ENCODE measurements at places on chromosomes 1 and 21.
A peak's percentile ranks its signal among the peaks of the same experiment; 100 is the strongest.

GRCh38 chr1:1307923-1308755 is at the start of the genes ACAP3 and PUSL1:
Gene ACAP3, minus strand, starts transcription at chr1:1307930. Its CDS starts 115 bp downstream, at chr1:1307815.
Gene PUSL1, plus strand, starts transcription at chr1:1308597. Its CDS starts 47 bp downstream, at chr1:1308644.
- peak; percentile 93 for DNase-seq

DNA sequence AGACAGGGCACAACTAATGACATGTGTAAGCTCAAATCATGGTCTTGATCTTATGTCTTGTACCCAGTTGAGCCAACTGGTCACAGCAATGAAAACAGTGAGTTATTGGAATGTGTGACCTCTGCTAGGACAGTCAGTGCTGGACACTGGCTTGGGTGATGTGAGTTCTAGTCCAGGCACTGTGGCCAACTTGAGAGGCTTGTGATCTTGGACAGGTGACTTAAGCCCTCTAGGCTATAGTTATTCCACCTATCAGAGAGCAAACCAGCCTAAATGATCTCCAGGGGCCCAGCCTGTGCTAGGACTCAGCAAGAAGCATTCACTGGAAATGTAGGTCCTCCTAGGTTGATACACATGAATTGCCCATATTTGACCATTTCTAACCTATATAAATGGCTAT is 1.1 kb downstream of the KCNE2 start:
- DNase-seq, result no peak

DNA sequence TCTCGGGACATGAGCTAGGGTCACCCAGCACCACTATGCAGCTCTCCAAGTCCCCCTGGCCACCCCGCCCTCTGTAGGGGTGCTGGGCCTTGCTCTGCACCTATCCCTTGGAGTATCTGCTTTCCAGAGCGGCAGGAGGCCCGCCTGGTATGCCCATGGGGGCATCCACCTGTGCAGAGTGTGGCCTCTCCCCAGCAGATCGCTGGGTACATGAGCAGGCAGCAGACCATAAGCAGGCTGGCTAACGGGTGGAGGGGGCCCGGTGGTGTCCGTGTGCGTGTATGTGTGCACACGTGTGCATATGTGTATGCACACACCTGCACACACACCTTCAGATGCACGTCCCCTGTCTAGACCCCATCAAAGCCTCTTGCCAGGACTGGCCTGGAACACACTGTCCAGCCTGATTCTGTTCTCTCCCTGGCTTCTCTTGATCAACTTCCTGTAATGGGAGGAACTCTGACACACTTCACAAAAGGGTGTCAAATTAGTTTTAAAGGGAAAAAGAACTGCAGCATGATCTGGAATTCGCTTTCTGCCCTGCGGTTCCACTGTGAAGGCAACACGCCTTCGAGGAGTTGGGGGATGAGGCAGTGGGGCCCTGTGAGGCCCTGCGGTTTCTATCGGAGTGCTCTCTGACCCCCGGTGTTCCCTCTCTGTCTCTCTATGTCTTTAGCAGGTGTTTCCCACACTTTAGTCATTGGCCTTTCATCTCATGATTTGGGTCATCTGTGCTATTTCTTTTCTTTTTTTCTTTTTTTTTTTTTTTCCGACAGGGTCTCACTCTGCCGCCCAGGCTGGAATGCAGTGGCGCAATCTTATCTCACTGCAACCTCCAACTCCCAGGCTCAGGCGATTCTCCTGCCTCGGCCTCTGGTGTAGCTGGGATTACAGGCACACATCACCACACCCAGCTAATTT is 17.2 kb upstream of the NPHP4 start:
- DNase-seq, result no peak

DNA sequence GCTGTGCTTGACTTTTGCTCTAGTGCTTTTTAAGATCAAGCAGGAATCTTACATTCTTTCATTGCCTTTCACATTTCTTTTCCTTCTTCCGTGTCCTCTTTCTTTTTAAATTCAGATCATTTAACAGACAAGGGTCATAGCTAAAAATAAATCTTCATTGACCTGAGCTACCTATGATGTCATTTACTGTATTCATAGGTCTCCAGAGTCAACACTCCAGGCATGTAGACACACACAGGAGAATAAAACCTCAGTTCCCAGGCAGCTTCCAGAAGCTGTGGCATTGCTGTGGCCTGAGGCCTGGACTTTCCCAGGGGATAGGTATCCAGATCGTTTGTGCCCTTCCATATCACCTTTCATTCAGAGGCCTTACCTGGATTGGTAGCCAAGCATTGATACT is 38.5 kb upstream of the ENAH start:
- DNase-seq, result no peak

DNA sequence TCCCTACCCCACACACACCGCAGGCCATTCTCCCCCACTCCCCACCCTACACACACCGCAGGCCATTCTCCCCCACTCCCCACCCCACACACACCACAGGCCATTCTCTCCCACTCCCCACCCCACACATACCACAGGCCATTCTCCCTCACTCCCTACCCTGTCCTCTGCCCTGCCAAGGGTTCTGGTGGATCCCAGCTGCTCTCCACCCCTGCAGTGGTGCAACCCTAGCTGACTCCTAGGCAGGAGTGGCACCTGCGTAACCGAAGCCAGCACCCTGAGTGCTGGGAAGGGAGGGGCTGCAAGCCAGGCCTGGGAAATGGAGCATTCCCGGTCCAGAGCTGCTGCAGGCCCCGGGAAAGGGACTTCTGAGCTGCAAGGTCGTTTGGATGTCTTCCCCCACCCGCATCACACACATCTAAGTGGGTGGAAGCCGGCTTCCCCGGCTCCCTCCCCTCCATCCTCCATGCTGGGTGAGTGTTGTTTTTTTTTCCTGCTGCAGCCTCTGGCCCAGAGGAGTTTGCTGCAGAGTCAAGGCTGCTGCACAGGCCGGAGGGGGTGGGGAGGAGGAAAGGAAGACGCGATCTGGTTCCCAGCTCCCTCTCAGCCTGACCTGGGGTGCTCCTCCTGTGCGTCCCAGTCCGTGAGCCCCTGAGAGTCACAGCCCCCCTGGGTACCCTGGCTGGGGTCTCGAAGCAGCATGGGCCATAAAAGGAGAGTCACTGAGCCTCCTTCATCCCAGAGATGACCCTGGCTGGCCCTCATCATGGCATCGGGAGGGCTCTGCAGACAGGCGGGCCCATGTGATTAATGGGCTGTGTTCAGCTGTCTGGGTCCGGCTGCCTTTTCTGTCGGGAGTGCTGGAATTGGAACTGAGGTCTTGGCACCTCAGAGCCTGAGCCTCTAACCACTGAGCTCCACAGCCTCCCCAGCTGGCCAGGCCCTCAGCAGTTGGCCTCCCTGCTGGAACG is 16.1 kb downstream of the H6PD start:
- no peak for DNase-seq

- DNase-seq, result no peak
Observed at GRCh38 chr21:41573902-41574690, 66.1 kb upstream of the TMPRSS2 start.

DNA sequence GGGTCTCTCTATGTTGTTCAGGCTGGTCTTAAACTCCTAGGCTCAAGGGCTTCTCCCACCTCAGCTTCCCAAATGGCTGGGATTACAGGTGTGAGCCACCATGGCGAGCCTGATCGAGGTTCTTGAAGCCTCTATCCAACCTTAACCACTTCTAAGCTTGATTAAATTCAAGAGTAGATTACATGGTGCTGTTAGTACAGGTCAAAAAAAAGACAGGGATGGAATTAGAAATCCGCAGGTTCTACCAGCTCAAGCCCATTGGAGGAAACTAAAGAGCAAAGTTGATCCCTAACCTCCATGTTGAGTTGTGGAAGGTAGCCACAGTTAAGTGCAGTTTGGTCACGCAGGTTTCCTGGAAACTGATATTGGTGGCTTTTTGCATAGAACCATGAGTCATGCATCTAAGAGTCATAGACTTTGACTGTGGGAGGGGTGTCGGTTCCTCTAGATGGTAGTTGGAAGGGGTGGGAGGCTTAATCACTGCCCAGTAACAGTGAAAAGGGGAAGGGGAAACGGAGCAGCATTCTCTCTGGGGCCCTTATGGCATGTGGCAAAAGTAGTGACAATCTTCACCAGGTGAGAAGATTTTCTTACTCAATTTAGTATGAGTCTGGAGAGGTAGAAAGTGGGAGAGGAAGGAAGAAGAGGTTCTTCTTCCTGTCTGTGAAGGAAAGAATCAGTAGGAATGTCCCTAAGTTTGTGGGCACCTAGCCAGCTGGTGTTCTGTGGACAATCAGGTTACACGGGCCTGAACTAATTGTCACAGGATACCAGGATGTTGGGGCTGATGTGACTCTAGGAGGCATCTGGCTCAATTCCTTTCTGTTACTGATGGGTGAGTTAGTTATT is 7.0 kb downstream of the CD53 start:
- DNase-seq, result no peak
